Naive thymus-derived CD8-positive, alpha-beta T cell (primary cell): ENCODE measurements at places on chromosomes 5 and 9. TPM values are rescaled to one million over a fixed set of nuclear protein-coding genes. Genes with fewer than 3 reads are reported as not detected.

KCNV2 gene
- polyA plus RNA-seq: not detected

ANGPTL2 gene
- not detected for polyA plus RNA-seq

RXRA gene
- polyA plus RNA-seq: 0.27 TPM

HCN1 gene
- not detected for polyA plus RNA-seq

- no peak for DNase-seq
- no peak overlapping the region for H3K4me3 ChIP-seq
- H3K4me1 ChIP-seq: no peaks in the 10 kb centered on the region
These were observed 19.7 kb upstream of the OR2K2 start for GRCh38 chr9:111349766-111350165.

DNA sequence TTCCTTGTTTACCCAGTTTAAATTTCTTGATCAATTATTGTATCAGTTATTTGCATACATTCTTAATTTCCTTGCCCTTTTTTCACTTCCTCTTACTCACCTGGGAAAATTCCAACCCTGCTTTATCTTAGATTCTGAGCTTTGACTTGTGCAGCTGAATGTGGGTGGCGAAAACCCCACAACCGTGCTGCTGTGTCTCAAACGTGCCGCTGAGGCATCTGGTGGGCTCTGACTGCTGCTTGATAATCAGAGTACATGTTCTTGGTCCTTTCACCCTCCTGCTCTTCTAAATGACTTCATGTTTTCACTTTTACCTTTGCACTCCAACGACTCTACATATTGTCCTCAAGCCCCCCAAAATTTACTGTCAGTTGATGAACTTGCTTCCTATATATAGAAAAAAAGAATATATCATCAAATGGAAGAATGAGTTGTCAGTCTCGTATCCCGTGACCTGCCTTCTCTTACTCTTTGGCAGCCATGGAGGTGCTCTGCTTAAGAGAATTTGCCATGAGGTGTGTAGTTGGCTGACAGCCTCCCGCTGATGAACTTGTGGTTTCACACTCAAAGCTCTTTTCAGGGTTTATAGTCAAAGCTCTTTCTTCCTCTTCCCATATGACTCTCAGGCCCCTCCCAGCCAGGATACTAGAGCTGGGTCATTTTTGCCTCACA is 14.0 kb upstream of the JAK2 start:
- H3K4me3 ChIP-seq: no peak overlapping the region
- peaks cover 1% of the 10 kb centered on the region for H3K4me1 ChIP-seq
- no peaks in the 10 kb centered on the region for H3K36me3 ChIP-seq
- no peak overlapping the region for H3K27ac ChIP-seq
- H3K27me3 ChIP-seq: no peaks in the 10 kb centered on the region

GRCh38 chr9:131218370-131218769 is 57.9 kb downstream of the FAM78A start:
- peaks cover 11% of the 10 kb centered on the region for H3K4me1 ChIP-seq
- H3K27ac ChIP-seq: no peak overlapping the region
- H3K36me3 ChIP-seq: peaks cover 21% of the 10 kb centered on the region
- no peak for DNase-seq
- no peaks in the 10 kb centered on the region for H3K27me3 ChIP-seq

DNA sequence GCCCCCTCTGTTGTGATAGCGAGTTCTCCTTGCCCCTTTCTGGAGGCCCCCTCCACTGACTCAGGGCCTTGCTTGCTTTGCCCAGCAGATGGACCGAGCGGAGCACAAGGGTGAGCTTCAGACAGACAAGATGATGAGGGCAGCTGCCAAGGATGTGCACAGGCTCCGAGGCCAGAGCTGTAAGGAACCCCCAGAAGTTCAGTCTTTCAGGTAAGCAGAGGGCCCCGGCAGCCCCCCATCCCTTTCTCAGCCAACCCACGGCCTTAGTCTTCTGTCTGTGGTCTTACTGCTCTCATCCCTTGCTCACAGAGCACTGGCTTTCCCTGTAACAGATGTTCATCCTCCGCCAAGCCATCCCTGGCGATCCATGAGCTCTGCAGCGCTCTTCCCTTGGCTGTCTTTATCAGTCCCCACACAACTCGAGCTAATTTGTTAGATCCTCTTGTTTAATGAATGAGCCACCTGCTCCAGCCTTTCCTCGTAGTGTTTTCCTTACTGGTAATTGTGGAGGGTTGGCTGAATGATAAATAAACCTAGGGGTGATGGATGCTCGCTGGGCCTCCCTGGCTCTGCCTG is 18.4 kb upstream of the RARS1 start:
- no peaks in the 10 kb centered on the region for H3K36me3 ChIP-seq
- H3K4me1 ChIP-seq: peaks cover 2% of the 10 kb centered on the region
- no peak overlapping the region for H3K4me3 ChIP-seq
- peaks cover 4% of the 10 kb centered on the region for H3K27me3 ChIP-seq
- no peak for DNase-seq
